ENCODE measurements at places on chromosomes 6 and 20.

DNA sequence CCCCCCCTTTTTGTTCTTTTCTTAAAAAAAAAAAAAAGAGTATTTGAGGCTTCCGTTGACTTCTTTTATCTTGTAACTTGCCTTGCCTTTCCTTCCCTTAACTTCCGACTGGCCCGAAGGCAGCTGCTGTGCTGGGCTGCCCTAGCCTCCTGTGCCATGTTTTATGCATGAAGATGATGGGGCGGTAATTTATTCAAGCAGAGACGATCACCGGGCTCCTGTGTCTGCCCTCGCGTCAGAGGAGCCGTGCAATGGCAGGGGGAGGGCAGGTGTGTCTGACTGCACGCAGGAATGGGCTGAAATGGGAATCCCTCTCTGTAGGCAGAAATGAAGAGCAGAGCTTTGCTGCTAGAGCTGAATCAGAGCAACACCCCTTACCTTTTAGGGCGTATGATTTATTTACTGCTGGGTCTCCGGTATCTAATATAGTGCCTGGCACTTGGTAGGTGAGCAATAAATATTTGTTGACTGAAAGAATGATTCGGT lies 106.3 kb upstream of the RIPOR2 start:
- DNase-seq = no peak

DNA sequence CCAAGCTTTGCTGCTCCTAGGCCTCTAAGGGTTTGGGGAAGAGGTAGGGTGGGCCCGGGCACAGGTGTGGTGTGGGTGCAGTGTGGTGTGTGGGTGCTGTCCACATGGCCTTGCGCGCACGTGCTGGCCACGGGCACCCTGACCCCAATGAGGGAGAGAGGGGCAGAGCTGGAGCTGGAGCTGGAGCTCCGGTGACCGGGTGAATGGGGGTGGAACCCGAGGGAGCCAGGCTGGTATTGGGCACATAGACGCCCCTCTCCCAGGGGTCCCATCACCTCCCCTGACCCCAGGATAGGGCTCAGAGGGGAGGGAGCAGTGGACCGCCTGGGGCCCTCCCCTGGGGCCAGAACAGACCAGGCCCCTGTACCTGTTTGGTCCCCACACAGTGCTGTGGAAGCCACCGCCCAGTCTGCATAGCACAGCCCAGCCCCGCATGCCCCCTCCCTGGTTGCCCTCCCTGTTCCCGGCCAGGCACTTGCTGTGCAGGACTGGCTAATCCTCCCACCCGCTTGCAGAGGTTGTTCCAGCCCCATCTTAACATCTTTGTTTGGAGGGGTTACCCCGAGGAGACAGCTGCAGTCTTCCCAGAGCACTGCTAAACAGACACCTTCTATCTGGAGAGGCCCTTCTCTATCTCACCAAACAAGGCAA lies 984 bp downstream of the ADAM33 start:
- no peak for DNase-seq

DNA sequence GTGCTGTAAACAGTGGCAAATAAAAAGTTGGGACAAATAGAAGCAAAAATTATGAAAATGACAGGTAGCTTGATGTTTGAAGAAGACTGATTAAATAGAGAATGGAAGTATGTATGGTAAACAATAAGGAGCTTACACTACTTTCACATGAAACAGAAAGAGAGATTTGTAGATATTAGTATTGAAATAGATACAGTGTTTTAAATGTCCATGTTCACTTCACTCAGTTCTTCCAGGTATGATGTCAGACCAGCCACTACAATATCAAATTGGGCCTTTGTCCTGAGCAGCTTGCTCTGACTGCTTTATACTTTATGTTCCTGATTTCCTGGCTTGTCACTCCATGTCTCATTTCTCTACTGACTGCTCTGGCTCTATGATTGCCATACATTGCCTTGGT lies 107.5 kb downstream of the CENPW start:
- no peak for DNase-seq

- DNase-seq = no peak
Observed at GRCh38 chr6:159565181-159565710, 127.8 kb downstream of the SOD2 start.

- DNase-seq = no peak
Observed at GRCh38 chr6:4212588-4212987, 77.2 kb upstream of the ECI2 start.

- no peak for DNase-seq
Observed at GRCh38 chr20:1431158-1431557, 35.5 kb downstream of the NSFL1C start.

- no peak for DNase-seq
Observed at GRCh38 chr20:33252460-33252859, 16.7 kb downstream of the BPIFA1 start.

DNA sequence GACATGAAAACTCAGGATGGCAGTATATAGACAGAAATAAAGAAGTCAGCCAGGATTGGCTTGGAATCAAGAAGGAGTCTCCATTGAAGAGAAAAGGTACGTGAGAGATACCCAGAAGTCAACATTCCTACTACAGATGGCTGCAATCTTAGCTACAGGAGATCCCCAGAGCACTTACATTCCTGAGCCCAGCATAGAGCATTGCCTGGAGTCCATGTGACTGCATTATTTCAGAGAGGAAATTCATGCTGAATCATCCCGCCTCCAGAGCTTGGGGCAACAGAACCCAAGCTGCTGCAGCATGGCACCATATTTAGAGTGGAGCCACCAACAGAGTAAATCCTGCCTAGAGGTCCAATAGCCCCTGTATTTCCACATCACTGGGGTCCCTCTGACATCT lies 125.0 kb upstream of the GRIK2 start:
- DNase-seq = no peak

DNA sequence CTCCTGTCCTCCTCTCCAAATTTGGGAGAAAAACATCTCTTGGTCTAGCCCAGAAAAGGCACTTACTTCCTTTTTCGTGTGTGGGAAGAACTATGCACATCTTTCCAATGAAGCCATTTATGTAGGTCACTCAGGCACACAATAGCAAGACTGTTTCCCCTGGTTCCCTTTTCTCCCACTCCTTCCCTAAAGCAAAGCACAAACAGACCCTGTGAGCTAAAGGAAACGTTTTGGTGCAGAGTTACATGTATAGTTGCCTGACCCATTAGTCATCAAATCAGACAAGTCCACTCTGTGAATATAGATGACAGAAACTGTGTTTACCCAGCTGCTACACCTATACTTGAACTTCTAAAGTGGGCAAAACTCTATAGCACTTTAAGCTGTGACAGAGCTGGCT lies 474.6 kb downstream of the COL12A1 start:
- no peak for DNase-seq

GRCh38 chr20:36093025-36093803 lies 61.3 kb upstream of the EPB41L1 start:
- DNase-seq = no peak

- DNase-seq = no peak
Observed at GRCh38 chr20:51097351-51098120, 74.6 kb upstream of the KCNG1 start.

- DNase-seq = no peak
Observed at GRCh38 chr20:23267909-23268308, 82.7 kb upstream of the NXT1 start.

- DNase-seq = no peak
Observed at GRCh38 chr20:39654171-39654570, 692.0 kb downstream of the DHX35 start.

DNA sequence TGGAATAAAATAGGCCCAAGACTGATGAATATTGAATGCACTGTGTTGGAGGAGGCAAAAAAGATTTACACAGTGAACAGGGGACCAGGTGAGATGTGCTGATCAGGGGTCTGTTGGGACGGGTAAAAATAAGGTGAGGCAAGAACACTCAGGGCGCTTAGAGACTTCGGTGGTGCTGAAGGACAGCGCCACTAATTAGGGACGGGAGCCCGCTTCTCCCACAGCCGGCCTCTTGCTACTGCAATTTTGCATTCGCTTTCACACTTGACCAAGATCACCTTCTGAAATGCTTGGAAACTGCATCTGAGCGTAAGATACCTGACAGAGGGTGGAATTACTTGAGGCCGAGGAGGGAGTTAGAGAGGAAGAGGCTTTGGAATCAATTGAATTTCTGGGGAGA lies 7.3 kb downstream of the TFAP2D start:
- DNase-seq = no peak

- DNase-seq = no peak
Observed at GRCh38 chr6:75306064-75306463, 21.5 kb upstream of the TMEM30A start.

GRCh38 chr6:160933256-160933655 lies 58.3 kb upstream of the MAP3K4 start:
- DNase-seq = no peak

GRCh38 chr20:40807821-40808170 lies 118.8 kb upstream of the MAFB start:
- DNase-seq = no peak

DNA sequence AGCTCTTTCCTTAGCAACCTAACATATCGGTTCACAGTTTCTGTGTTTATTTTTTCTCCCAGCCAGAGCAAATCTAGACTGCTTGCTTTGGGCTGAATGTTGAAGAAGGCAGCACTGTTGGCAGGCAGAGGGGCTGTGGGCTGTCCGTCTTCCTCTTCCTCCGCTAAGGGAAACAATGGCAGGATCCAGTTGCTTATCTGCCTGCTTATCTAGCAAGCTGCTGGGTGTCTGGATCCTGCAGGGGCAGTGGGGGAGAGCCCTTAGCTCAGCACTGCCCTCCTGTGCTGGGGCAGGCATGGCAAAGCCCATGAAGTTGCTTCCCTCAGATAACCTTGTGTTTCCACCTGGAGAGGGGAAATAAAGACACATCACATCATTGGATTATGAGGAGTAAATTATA lies 92.7 kb upstream of the CD93 start:
- DNase-seq = no peak

DNA sequence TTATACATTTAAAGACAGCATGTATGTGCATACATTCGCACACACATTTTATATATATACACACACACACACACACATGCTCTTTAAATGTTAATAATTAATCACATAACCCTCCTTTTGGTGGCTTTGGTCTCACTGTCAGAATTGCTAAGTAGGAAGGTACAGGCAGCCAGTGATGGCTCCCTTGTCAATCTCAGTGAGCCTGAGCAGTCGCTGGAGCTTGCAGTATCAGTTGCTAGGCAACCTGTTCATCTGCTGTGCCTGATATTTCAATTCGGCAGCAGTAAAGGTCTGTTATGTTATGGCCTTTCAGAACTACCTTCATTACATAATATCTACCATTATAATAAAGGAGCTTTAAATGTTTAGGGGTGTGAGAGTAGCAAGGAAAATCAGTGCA lies 374.3 kb downstream of the LMBRD1 start:
- DNase-seq = no peak

- DNase-seq = no peak
Observed at GRCh38 chr6:5094327-5094726, 9.2 kb downstream of the PPP1R3G start.

DNA sequence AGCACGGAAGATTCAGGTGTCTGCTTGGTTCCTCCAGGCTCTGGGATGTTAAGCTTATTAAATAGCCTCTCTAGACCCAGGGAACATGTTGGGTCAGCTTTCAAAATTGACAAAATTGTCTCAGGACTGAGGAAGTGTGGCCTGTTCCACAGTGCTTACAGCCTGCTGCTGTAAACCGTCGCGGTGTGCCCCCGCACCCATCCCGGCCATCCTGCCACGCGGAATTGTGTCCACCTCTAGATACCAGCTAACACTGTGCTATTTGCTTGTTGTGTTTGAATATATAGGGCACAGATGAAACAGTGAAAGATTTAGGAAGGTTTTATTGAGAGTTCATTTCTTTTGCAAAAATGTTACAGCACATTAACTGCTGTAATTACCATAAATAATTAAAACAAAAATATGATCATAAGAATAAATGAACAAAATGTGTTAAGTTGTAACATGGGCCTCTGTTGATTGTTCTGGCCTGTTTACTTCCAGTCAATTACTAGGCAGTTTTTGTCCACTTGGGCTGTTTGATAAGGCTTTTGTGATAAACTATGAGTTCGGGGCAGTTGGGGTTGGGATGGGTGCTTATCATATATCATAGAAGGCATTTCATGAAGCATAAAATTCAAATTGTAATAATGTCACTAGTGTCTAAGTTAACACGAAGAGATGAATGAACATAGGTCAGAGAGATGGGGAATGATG lies 77.4 kb downstream of the ARID1B start:
- no peak for DNase-seq

DNA sequence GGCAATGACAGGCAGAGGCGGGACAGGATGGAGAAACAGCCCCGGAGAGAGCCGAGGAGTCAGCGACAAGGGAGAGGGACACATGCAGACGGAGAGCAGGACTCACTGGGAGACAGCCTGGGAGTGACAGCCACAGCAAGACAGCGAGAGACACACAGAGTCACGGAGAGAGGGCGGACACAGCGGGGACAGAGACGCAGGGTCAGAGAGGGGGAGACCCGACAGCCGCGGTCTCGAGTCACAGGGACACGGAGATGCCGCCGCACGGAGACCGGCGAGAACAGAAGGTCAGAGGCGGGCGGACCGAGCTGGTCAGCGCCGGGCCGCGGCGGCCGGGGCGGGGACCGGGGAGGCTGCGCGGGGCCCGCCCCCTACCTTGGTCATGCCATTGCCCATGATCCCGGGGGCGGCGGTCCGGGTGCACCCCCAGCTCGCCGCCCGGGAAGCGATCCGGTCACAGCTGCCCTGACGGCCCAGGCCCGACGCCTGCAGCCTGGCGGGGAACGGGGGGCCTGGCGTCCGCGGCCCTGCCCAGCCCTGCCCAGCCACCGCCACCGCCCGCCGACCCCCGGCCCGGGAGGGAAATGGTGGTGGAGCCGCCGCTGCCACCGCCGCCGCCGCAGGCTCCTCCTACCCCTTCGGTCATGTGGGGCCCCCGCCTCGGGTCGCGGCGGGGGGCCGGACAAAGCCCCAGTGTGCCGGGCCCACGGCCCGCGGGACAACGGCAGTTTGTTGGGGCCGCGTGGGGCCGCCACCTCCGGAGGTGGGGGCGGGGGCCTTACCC lies at the start of the genes DUSP15 and TTLL9:
TSS of gene DUSP15 (minus strand) at position 586 of the 784 bp plus-strand sequence. CDS start at position 396, 190 bp downstream.
TSS of gene TTLL9 (plus strand) at position 693 of the 784 bp plus-strand sequence. CDS start 493 bp downstream, outside the sequence.
- DNase-seq = no peak

- no peak for DNase-seq
Observed at GRCh38 chr20:53739799-53740785, 146.5 kb upstream of the ZNF217 start.

DNA sequence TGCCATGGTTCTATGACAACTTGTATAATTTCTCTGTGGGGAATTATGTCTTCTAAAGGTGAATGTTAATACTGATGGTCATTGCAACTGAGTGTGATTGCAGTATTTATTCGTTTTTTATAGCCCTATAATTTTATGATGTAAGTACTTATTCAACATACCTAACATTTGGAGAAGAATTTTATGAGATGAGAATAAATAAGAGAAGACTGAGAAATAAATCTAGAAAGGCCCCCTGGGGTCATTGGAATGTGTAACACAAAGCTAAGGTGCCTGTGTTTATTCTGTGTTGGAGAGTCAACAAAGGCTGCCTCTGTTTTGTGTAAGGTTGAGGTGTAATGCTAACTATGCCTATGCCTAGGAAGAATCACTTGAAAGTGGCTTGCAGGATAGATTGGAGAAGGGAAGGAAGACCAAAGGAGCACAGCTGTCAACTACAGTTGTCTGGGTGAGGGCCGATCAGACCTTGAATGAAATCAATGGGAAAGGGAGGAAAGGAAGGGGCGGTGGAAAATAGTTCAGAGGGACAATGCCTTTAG lies 1076.7 kb downstream of the KIF16B start:
- no peak for DNase-seq

GRCh38 chr6:2190661-2191389 lies 54.6 kb downstream of the GMDS start:
- DNase-seq = no peak
